ENCODE measurements at places on chromosomes 6 and 20.

DNA sequence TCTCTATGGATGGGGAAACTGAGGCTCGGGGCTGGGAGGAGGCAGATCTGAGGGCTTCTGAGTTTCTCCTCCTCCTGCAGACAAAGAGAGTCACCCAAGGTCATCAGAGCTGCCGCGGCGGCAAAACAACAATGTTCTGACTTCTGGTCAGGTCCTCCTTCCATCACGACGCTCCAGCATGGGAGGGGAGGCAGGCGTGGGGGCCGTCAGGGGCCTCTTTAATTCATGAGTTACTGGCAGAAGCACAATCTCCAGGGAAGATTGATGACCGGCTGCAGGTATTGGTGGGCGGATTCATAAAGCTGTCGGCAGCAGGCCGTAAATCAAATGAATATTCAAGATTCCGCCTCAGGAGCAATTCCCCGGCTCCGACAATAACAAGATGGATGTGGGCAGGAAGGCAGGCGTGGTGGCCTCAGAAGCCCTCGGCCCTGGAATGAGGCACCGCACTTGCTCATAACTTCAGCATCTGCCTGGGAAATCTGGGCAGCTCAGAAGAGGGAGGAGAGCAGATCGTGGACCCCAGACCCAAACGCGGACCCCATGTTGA, 19.1 kb downstream of the PCK1 start:
- H3K27ac ChIP-seq, result no peak overlapping the region
- no peak for DNase-seq
- peaks cover 65% of the 10 kb centered on the region for H3K27me3 ChIP-seq
- H3K4me1 ChIP-seq, result no peaks in the 10 kb centered on the region

DNA sequence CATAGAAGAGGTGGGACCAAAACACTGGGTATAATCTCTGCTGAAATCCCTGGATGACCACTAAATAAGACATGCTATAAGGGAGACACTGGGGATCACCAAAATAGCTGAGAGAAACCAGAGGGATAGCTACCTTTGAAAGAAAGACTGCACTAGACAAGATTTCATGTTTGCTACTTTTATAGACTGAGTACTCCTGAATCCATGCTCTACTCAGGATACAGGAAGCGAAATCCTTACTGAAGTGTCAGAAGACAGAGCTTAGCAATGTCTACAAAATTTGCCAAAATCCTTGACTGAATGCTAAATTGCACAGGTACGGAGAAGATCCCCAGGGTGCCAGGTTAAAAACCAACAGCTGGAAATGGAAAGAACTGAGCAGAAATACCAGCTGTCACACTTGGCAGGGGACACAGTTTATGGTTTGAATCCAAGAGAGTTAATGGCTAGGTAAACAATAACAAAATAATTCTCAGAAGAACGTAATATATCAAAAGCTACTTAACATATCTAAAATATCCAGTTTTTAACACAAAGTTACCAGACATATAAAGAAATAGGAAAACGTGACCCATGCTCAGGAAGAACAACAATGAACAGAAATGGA, 125.4 kb downstream of the MAN1A1 start:
- no peak overlapping the region for H3K4me3 ChIP-seq
- H3K4me1 ChIP-seq, result no peaks in the 10 kb centered on the region
- no peak overlapping the region for H3K27ac ChIP-seq
- no peaks in the 10 kb centered on the region for H3K27me3 ChIP-seq
- DNase-seq, result no peak

- peaks cover 23% of the 10 kb centered on the region for H3K4me1 ChIP-seq
- no peak for DNase-seq
- no peaks in the 10 kb centered on the region for H3K36me3 ChIP-seq
- no peak overlapping the region for H3K4me3 ChIP-seq
- H3K27ac ChIP-seq, result no peak overlapping the region
Measured at GRCh38 chr6:11762794-11763459, 15.7 kb downstream of the ADTRP start.

- no peaks in the 10 kb centered on the region for H3K36me3 ChIP-seq
- H3K27me3 ChIP-seq, result no peaks in the 10 kb centered on the region
- DNase-seq, result no peak
- H3K4me1 ChIP-seq, result peaks cover 4% of the 10 kb centered on the region
- no peak overlapping the region for H3K4me3 ChIP-seq
Measured at GRCh38 chr6:14241255-14242070, 123.9 kb downstream of the CD83 start.

- peak; percentile 79 for DNase-seq
- H3K4me3 ChIP-seq, result no peak overlapping the region
- H3K4me1 ChIP-seq, result no peaks in the 10 kb centered on the region
- peaks cover 4% of the 10 kb centered on the region for H3K27me3 ChIP-seq
Measured at GRCh38 chr6:34055223-34055933, 90.5 kb downstream of the GRM4 start.

GRCh38 chr6:39381550-39382140, 59.1 kb upstream of the KCNK16 start:
- DNase-seq, result no peak
- H3K36me3 ChIP-seq, result no peaks in the 10 kb centered on the region
- H3K4me1 ChIP-seq, result no peaks in the 10 kb centered on the region

GRCh38 chr20:32227306-32227705, 19.6 kb downstream of the POFUT1 start:
- no peaks in the 10 kb centered on the region for H3K27me3 ChIP-seq
- peak overlapping the region; percentile 69 for H3K27ac ChIP-seq
- no peak for DNase-seq
- H3K4me3 ChIP-seq, result no peak overlapping the region

DNA sequence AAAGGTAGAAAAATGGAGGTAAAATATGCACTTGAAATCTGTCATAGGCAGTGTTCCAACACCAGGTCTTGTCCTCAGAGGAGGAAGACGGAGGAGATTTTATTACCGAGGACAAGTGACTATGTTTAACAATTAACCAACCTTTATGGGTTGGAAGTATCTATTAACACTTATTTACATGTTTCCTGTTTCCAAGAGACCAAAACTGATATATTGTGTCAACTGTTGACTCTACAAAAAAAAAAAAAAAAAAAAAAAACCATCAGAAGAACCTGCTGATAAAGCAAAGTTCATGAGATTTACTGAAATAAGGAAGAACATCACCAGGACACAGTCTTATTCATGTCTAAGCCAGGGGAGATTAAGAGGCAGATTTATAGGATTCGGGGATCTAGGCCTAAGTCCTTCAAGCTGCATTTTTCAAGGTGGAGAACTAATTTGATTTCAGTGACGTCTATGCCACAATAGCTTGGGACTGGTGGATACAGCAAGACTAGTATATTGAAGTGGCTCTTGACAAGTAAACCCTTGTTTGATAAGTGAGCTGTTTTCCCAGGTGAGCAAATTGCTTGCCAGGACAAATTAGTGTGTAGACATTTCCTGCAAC, 126.6 kb upstream of the NAA20 start:
- no peak for DNase-seq
- H3K27me3 ChIP-seq, result peaks cover 48% of the 10 kb centered on the region
- H3K4me3 ChIP-seq, result no peak overlapping the region
- H3K36me3 ChIP-seq, result no peaks in the 10 kb centered on the region

- peak overlapping the region; percentile 85 for H3K4me3 ChIP-seq
- H3K27me3 ChIP-seq, result peaks cover 75% of the 10 kb centered on the region
- no peak overlapping the region for H3K27ac ChIP-seq
- DNase-seq, result no peak
- peaks cover 11% of the 10 kb centered on the region for H3K4me1 ChIP-seq
Measured at GRCh38 chr6:28648878-28649375, 123.2 kb downstream of the GPX5 start.

DNA sequence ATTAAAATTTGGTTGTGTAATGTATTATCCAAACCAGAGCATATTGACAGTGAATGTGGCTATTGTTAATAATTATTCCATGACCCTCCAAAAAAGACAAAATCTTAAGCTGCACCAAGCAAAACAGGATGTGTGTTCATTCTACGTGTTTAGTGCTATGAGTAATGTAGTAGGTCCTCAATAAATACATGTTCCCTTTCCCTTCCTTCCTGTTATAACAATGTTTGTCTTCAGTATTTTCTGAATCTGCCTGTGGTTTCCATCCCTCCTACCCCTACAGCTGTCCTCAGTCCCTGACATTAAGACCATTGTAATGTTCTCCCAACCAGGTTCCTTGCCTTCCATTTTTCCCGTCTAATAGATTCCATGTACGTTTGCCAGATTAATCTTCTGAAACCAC, 163.8 kb downstream of the AIG1 start:
- no peak for DNase-seq
- H3K4me3 ChIP-seq, result no peak overlapping the region
- H3K36me3 ChIP-seq, result no peaks in the 10 kb centered on the region
- H3K4me1 ChIP-seq, result no peaks in the 10 kb centered on the region
- H3K27me3 ChIP-seq, result no peaks in the 10 kb centered on the region

All from activated T-cell treated with anti-CD3 and anti-CD28 coated beads, Interleukin-2, amount 50 U/mL, for 24 hours (primary cell).